ENCODE measurements at places on chromosomes 12 and 14.
A peak's percentile ranks its signal among the peaks of the same experiment; 100 is the strongest.

DNA sequence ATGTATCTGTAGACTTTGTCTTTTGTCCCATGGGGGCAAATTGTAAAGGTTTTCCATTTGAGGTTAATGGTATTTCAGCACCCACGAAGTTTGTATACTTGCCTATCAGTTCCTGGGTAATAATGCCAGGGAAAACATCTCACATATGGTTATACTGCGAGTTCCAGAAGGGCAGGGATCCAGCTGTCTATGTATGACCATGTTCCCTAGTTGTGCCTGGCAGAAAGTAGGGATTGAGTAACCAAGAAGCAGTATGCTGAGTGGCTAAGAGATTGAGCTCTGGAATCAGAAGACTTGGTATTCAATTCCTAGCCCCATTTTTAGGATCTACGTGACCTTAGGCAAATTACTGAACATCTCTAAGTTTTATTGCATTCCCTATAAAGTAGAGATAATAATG, 173.2 kb upstream of the PWP1 start:
- no peak for DNase-seq

DNA sequence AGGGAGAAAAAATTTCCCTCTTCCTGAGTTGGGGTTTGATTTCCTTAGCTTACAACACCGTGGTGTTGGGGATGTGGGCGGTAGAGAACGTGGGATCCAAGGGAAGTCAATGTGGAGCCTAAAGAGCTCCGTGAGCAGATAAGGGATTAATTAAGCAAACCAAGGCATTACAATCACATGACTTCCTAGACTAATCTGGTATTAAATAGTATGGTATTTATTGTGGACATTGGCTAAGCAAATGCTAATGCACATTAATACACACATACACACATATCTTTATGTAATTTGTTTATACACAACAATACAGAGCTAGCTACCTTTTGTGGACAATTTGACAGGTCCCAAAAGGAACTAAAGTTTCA, 791 bp upstream of the RNF41 start:
- no peak for DNase-seq

- no peak for DNase-seq
Observed at GRCh38 chr12:40953076-40953475, 235.0 kb upstream of the PDZRN4 start.

GRCh38 chr12:19517583-19517982, 78.3 kb downstream of the AEBP2 start:
- no peak for DNase-seq

DNA sequence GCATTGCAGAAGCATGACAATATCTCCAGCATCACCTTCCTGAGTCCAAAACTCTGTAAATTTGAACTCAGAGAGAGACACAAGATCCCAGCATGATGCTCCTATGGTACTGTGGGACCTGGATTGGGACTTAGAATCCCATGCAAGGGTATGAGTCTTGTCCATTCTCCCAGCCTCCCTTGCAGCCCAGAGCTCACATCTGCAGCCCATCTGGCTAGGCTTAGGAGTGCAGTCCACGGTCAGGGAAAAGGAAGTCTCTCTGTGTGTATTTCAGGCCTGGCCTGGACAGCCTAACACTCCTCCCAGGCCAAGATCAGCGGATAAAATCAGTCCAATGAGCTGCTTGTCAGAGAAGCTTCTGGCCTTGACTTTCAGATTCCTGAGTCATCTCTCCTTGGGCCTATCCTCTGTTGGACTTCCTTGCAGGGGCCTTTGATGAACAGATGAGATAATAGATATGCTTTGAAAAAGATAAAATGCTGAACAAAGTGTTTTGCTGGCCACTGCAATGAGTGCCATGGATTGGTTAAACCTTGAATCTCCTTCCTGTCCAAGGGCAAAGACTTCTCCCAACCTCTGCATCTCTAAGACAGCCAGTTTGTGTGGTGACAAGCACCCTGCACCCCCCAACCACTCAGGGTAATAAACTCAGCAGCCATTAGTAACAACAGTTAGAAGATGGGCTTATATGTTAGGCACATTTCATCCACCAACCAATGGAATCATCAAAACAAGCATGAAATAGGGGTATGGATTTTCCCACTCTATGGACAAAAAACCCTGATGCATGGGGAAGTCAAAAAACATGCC, 412.8 kb upstream of the TBX3 start:
- no peak for DNase-seq

DNA sequence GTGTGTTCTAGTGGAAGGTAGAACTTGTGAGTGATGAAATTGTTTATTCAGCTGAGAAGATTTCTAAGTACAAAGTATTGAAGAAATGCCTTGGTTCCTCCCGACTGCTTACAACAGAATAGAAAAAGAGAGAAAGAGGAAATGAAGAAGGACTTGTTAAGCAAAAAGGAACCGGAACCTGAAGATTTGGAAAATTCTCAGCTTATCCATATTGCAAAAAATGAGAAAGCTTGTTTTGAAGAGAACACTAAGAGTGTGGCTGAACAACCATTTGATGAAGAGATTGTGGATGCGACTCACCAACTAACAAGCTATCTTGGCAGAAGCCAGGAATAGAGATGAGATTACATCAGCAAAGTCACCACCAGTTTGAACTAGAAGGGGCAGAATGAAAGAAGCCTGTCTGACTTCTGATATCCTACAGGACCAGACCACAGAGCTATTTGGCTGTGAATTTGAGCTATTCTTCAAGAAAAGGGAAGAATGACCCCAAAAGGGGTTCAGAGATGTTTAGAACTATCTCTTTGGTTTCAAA, 15.1 kb downstream of the NDUFA9 start:
- no peak for DNase-seq

DNA sequence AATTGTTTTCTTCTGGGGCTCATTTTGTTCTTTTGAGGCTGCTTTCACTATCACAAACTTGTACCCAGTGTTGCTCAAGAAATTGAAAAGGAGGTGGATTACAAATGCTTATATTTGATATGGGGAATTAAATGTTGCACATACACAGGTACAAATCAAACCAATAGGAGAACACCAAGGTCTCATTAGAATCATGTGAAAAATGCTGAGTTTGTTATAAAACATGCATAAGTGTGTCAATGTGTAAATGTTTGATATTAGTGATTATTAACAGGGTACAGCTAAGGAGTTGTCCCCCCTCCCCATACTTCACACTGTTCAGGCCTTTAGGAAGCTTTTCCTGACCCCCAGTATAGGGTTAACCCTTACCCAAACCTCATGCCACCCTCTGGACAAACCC, 971.2 kb upstream of the SEL1L start:
- no peak for DNase-seq

DNA sequence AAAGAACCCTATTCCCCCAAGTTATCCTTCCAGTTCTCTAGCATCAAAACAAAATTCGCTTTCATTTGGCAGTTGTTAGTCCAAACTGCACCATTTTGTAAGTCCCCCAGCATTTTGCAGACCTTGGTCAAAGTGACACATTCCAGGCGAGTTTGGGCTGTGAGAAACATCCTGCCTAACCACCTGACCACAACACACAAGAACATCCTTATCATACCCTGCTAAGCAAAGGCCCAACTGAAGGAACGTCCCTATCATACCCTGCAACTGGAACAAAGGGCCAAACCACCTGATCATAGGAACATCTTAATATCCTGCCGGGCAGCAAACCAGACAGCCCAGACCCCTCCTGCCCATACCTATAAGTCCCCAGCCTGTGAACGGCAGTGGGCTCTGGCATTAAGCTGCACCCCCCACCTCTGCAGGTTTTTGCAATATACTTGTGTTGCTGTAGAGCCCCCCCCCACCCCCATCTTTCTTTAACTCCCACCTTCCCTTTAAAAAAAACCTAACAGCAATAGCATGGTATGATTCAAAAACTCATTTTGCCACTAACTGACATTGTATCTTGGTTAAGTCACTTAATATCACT, 2.7 kb downstream of the PCNX4 start:
- no peak for DNase-seq

- no peak for DNase-seq
Observed at GRCh38 chr14:79101388-79101787, 931.2 kb downstream of the NRXN3 start.

DNA sequence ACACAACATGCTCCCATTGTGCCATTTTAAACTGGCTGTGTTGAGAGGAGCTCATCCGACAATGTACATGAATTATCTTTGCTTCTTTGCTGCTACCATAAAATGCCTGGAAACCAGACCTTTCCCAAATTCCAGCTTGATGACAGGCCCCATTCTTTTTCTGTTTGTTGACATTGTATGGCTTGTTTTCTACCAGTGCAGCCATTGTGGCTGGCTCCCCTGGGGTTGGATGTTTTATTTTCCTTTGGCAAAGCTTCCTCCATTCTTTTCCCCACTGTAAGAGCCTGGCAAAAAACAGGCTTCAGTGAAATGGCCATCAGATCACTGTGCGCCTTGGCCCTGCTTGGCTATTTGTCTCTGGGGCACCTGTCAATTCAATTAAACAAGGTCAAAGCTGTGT, 532.5 kb downstream of the VRK1 start:
- DNase-seq = no peak

DNA sequence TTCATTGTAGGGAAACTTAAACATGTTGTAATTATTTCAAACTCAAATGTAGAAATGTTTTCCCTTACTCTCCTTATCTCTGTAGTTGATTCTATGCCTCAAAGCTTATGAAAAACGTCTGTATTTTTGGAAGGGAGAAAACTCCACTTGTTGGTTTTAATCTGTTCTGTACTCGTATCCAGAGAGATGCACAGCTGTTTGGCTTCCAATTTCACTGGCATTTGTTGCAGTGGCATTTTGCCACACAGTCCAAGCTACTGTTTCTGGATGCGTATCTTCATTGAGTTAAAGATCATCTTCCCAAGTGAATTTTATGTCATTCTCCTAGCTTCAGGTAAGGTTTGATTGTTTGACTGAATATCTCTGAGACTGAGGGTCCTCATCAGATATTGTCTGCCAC, 481.4 kb downstream of the TRHDE start:
- DNase-seq = no peak

DNA sequence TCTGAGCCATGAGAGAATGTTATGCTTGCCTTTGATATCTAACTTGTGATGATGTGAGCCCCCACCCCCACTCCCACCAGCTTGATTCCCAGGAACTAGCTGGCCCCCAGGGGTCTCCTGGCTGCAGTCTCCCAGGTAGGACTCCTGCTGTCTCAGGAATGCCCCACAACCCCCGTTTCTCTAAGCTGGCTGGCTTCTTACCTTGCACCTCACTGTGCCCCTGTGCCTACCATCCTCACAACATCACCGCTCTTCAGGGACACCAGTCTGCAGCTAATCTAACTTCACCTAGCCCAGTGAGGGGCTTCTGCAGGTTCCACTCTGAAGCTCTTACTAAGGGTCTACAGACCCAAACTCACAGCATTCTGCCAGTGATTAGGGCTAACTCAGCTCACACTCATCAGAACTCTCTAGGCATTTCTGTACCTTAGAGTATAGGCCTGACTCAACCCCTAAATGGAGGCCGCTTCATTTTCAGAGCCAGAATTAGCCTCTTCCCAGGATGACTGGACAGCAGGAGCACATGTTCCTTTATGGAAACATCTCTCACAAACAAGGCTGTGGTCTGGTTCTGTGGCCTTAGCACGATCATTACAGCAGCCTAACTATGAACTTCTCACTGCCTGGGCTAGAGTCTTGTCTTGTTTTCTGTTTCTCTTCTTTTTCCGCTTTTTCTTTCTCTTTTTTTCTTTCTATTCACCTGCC, 72.8 kb upstream of the IFNG-AS1 start:
- no peak for DNase-seq

DNA sequence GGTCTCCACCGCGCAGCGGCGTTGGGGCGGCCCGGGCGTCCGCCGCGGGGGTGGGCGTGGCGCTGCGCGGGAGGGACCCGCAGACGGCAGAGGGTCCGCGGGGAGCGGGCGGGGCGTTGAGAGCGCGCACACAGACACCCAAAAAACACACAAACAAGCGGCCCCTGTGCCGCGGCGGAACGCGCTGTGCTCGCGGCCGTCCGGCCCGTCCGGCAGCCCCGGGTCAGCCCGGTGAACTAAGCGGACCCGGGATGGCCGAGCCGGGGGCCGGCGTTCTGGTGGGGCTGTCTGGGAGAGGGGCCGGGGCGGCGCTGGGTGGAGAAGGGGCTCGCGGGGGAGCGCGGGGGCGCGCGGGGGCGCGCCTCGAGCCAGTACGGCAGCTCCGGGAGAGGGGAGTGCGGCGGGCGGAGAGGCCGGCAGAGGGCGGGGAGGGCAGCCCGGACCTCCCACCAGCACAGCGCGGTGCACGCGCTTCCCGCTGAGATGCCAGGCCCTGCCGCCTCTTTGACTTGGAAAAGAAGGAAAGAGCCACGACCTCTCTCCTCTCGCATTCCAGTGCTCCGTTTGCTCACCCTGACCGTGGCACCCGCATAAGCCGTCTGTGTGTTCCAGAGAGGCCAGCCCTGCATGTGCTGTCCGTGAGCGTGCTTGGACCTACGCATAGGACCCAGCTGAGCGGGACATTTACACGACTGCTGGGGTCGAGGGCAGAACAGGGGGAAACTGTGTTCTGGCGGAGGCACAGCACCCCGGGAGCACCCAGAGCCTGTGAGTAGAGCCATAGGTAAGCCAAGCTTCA, 10.3 kb downstream of the SLC6A12 start:
- DNase-seq = no peak

- no peak for DNase-seq
Observed at GRCh38 chr14:94392510-94392935, 4.1 kb upstream of the SERPINA1 start.

DNA sequence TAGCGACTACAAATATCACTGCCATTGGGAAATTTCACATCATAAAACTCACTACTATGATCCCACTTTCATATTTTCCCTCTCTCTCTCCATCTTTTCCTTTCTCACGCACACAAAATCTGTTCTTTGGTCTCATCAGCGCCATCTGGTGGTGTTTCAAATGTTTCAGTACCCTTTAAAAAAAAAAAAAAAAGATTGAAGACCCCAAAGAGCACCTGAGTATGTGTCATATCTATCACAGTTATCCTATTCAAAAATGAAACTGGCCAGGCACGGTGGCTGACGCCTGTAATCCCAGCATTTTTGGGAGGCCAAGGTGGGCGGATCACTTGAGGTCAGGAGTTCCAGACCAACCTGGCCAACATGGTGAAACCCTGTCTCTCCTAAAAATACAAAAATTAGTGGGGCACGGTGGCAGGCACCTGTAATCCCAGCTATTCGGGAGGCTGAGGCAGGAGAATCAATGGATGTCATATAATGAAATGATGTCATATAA, 72.4 kb downstream of the TTC9 start:
- peak; percentile 30 for DNase-seq

DNA sequence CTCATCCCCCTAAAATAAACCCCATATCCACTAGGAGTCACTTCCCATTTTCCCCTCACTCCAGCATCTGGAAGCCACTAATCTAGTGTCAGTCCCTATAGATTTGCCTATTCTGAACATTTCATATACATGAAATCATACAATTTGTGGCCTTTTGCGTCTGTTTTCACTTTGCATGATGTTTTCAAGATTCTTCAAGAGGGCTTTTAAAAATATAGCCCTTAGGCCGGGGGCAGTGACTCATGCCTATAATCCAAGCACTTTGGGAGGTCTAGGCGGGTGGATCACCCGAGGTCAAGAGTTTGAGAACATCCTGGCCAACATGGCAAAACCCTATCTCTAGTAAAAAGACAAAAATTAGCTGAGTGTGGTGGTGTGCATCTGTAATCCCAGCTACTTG, 104.7 kb downstream of the VEZT start:
- no peak for DNase-seq

GRCh38 chr12:75048767-75049166, 160.9 kb downstream of the KCNC2 start:
- DNase-seq = no peak

GRCh38 chr12:68276402-68276930, 23.1 kb upstream of the IL22 start:
- no peak for DNase-seq

All from stimulated activated CD8-positive, alpha-beta memory T cell treated with anti-CD3 and anti-CD28 coated beads, Interleukin-4, amount 100 ng/mL, for 1 hour (primary cell).